ENCODE measurements at places on chromosomes 2 and 18. TPM values are rescaled to one million over a fixed set of nuclear protein-coding genes. Genes with fewer than 3 reads are reported as not detected.

Gene MSH6
- 48.5 TPM for polyA plus RNA-seq

Gene AQP12B
- polyA plus RNA-seq = not detected

Gene PPP1R1C
- not detected for polyA plus RNA-seq

Gene CHRNG
- polyA plus RNA-seq = not detected

Gene ANKRD62
- not detected for polyA plus RNA-seq

Gene SPEG
- polyA plus RNA-seq = 58.3 TPM

Gene TMEM178A
- polyA plus RNA-seq = 32.4 TPM

Gene CKAP2L
- 1.5 TPM for polyA plus RNA-seq

Gene KLHL30
- not detected for polyA plus RNA-seq

Gene RUFY4
- not detected for polyA plus RNA-seq

Gene IL1F10
- polyA plus RNA-seq = not detected

Gene SERPINB12
- polyA plus RNA-seq = not detected

Gene FZD7
- 0.76 TPM for polyA plus RNA-seq

Gene UPP2
- polyA plus RNA-seq = 0.16 TPM

Gene MRPS5
- polyA plus RNA-seq = 167 TPM

Gene ITM2C
- polyA plus RNA-seq = 223 TPM

Gene GAD1
- 66.4 TPM for polyA plus RNA-seq

Gene APLF
- polyA plus RNA-seq = 0.40 TPM

Gene FAM161A
- 12.0 TPM for polyA plus RNA-seq

Gene ARHGAP15
- 0.30 TPM for polyA plus RNA-seq

Gene ABCB11
- polyA plus RNA-seq = not detected

Gene RFTN2
- 0.06 TPM for polyA plus RNA-seq

Gene PCARE
- polyA plus RNA-seq = not detected

Gene SPDYA
- 0.22 TPM for polyA plus RNA-seq

Gene SLC9A4
- 0.06 TPM for polyA plus RNA-seq

Gene FABP1
- polyA plus RNA-seq = not detected

Gene DSC3
- polyA plus RNA-seq = 0.10 TPM

Gene CRYBA2
- not detected for polyA plus RNA-seq

Gene COL6A3
- 0.06 TPM for polyA plus RNA-seq

Gene RAPGEF4
- 10.4 TPM for polyA plus RNA-seq

Gene LBX2
- polyA plus RNA-seq = not detected

Gene AQP4
- polyA plus RNA-seq = 0.24 TPM

Gene FBLN7
- polyA plus RNA-seq = 0.50 TPM

Gene PDCL3
- 18.5 TPM for polyA plus RNA-seq

Gene SERPINB11
- not detected for polyA plus RNA-seq

Gene ALKAL2
- polyA plus RNA-seq = not detected

Gene M1AP
- not detected for polyA plus RNA-seq

Gene RTP5
- 1.2 TPM for polyA plus RNA-seq

Gene GALNT5
- polyA plus RNA-seq = not detected

Gene LINC00305
- not detected for polyA plus RNA-seq

Gene UGT1A9
- not detected for polyA plus RNA-seq

Gene CCDC178
- polyA plus RNA-seq = not detected

Measured in neural cell (in vitro differentiated cells).